B cell (primary cell): ENCODE measurements at places on chromosomes 11 and 22. TPM values are rescaled to one million over a fixed set of nuclear protein-coding genes. Genes with fewer than 3 reads are reported as not detected.

The OR2D2 gene
- total RNA-seq, result not detected in 2 replicates

- no peaks in the 10 kb centered on the region for H3K4me1 ChIP-seq
- no peak within 1 kb of the TSS for H3K4me3 ChIP-seq
- no peaks in the 10 kb centered on the region for H3K27me3 ChIP-seq
- H3K27ac ChIP-seq, result no peak within 1 kb of the TSS
- peaks cover 3% of the 10 kb centered on the region for H3K36me3 ChIP-seq
These were observed at the start of gene BTBD18 for GRCh38 chr11:57751676-57752253. Gene BTBD18, minus strand, starts transcription at chr11:57751819. Its CDS starts 631 bp downstream, at chr11:57751188.

GRCh38 chr11:10902301-10903063 lies 44.6 kb upstream of the ZBED5 start:
- peaks cover 10% of the 10 kb centered on the region for H3K4me1 ChIP-seq
- DNase-seq, result no peak
- no peaks in the 10 kb centered on the region for H3K27me3 ChIP-seq
- H3K4me3 ChIP-seq, result no peak overlapping the region
- no peak overlapping the region for H3K27ac ChIP-seq

The FGF19 gene
- total RNA-seq, result not detected in 2 replicates

DNA sequence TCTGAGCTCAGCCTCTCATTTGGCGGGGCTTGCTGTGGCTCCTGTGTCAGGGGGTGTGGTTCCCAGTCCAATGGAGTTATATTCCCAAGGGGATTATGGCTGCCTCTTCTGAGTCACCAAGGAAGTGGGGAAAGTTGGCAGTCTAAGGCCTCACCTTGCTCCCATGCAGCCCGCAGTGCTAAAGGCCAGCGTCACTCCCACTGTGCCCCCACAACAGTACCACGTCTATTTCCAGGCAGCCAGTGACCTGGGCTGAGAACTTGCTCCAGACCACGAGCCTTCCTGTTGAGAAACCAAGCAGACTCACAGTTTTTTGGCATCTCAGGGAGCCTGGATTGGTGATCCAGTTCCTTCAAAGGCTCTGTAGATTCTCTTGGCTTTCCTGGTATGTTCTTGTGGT lies 45.6 kb downstream of the OR2AT4 start:
- DNase-seq, result no peak
- no peak overlapping the region for H3K4me3 ChIP-seq
- H3K27me3 ChIP-seq, result no peaks in the 10 kb centered on the region
- no peaks in the 10 kb centered on the region for H3K36me3 ChIP-seq
- H3K4me1 ChIP-seq, result peaks cover 20% of the 10 kb centered on the region
- H3K27ac ChIP-seq, result no peak overlapping the region

The PTPRCAP gene
- 262 and 266 TPM in 2 replicates for total RNA-seq

The TECTA gene
- 0.41 and 0.47 TPM in 2 replicates for total RNA-seq

DNA sequence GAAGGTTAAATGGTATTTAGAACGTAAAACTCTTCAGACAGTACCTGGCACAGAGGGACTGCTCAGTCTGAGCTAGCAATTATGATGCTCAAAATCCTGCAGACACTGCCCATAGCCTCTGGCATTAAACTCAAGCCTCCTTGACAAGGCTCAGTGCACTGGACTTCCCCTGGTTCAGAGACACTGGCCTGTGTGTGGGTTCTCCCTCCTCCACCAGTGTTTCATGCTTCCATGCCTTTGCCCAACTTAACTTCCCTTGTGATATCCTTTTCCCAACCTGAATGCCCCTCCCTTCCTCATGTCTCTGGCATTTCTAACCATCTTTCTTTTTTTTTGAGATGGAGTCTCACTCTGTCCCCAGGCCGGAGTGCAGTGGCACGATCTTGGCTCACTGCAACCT lies 9.1 kb downstream of the LTBP3 start:
- no peak overlapping the region for H3K4me3 ChIP-seq
- no peak overlapping the region for H3K27ac ChIP-seq
- peaks cover 47% of the 10 kb centered on the region for H3K4me1 ChIP-seq
- no peak for DNase-seq
- no peaks in the 10 kb centered on the region for H3K27me3 ChIP-seq

DNA sequence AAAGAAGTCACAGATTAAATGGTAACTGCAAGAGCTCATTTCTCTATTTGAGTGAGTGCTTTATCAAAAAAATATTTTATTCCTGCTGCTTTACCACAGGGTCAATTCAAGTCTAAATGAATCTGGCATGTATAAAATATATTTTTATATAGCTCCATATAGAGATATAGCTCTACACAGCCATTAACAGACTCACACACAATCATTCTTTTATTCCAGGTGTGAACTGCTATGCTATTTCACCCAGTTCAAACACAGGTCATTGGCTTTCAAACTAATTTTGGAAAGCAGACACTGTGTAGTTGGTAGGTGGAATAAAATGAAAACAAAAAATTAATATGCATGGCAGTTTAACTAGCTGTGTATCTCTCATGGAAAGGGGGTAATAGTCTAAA lies 63.1 kb downstream of the MAML2 start:
- H3K36me3 ChIP-seq, result peaks cover 2% of the 10 kb centered on the region
- H3K27ac ChIP-seq, result no peak overlapping the region
- no peaks in the 10 kb centered on the region for H3K27me3 ChIP-seq
- H3K4me3 ChIP-seq, result no peak overlapping the region
- DNase-seq, result no peak
- H3K4me1 ChIP-seq, result peaks cover 8% of the 10 kb centered on the region

DNA sequence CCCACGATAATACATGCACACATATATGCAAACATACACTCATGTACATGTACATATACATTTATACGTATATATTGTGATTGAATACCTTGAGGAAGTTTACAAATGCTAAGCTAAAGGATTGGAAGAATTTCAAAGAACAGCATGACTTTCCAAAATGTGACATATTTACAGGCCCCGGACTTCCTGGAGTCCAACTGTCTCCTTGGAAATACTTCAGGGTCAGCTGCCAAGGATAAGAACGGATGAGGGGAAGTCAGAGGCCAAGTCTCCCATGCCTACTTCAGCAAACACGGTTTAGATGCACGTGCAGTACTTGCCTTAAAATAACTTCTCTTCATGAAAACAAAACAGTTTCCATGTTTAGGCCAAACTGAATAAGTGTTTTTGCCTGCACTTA lies 213.6 kb downstream of the DYNC2H1 start:
- H3K27me3 ChIP-seq, result no peaks in the 10 kb centered on the region
- H3K36me3 ChIP-seq, result no peaks in the 10 kb centered on the region
- H3K27ac ChIP-seq, result no peak overlapping the region
- H3K4me1 ChIP-seq, result no peaks in the 10 kb centered on the region
- no peak for DNase-seq

GRCh38 chr22:45964372-45964771 lies 12.6 kb downstream of the WNT7B start:
- H3K4me1 ChIP-seq, result no peaks in the 10 kb centered on the region
- H3K27ac ChIP-seq, result no peak overlapping the region
- peaks cover 44% of the 10 kb centered on the region for H3K27me3 ChIP-seq
- no peak overlapping the region for H3K4me3 ChIP-seq

DNA sequence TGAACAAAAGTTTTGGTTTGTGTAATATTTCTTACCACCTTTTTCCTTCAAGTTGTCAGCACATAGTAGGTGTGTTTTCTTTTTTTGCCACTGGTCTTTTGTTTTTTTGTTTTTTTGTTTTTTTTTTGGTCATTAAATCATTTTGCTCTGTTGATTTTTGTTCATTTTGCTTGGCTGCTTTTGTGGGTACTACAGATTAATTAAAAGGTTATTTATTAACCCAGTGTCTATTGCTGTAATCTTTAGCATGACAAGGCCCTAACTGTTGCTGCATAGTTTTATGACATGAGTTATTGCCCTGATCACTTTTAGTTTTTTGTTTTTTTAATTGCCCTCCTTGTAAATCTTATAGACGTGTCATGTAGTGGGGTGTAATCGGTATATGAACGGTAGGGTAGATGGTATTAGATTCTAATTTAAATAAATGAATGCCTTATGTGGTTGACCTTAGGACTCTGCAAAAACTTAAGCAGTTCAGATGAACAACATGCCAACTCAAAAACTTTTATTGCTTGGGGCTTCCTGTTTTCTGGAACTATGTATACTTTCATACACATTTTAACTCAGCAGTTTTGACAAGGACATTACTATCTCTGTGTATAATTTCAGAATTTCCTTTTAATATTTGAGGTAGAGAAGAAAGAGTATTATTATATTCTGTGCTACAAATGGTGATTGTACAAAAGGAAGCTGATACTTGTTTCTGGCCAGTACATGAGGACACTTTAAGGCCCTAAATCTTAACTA lies 7.9 kb downstream of the EWSR1 start:
- H3K36me3 ChIP-seq, result peaks cover 8% of the 10 kb centered on the region
- no peak overlapping the region for H3K27ac ChIP-seq
- DNase-seq, result no peak
- H3K4me1 ChIP-seq, result peaks cover 15% of the 10 kb centered on the region
- no peaks in the 10 kb centered on the region for H3K27me3 ChIP-seq

The MYBPC3 gene
- 0.67 and 0.70 TPM in 2 replicates for total RNA-seq

The MS4A15 gene
- total RNA-seq, result not detected in 2 replicates

The TIMP3 gene
- total RNA-seq, result not detected in 2 replicates

DNA sequence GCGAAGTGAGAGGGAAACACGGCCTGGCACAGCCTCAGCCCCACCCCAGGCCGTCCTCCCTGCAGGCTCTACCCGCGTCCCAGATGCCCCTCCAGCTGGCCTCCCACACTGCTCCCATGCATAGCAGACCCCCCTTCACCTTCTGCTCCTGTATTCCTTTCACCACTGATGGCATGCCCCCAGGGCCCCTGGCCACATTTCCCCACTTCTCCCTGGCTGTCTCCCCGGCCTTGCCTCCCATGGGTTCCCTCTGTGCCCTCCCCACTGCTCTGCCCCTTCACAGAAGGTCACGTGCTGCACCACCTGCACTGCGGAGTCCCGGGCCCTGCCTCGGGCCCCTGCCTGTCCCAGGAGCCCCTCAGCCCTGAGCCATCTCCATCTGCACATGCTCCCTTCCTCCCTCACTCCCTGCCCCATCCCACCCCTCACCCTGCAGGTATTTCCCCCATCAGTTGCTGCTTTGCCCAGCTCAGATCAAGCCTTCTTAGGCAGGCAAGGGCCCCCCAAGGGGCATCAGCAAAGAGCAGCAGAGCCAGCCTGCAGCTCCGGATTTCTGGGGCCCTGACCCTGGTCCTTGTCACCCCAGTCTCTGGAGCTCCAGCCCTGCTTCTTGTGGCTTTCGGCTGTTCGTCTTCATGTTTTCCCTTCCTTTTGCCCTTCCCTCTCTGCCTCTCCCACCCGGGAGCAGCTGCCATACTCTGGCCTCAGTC lies 46.4 kb downstream of the GAB4 start:
- no peak overlapping the region for H3K27ac ChIP-seq
- H3K36me3 ChIP-seq, result no peaks in the 10 kb centered on the region

The MMP20 gene
- not detected in 2 replicates for total RNA-seq

DNA sequence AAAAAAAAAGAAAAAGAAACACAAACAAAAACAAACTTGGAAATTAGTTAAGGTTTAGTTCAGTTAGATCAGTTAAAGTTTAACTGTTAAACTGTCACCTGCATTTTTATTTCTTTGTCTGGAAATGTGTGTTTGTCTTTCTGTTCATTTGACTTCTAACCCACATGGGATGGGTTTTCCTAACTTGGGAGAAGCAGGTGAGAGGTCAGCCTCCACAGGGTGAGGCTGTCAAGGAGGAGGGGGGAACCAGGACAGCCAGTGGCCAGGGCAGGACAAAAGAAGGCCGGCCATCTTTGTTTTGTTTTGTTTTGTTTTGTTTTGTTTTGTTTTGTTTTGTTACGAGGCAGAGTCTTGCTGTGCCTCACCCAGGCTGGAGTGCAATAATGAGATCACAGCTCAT lies 13.4 kb upstream of the GCAT start:
- no peaks in the 10 kb centered on the region for H3K36me3 ChIP-seq
- H3K27ac ChIP-seq, result no peak overlapping the region
- no peak for DNase-seq
- no peak overlapping the region for H3K4me3 ChIP-seq
- no peaks in the 10 kb centered on the region for H3K4me1 ChIP-seq
